ENCODE measurements at places on chromosomes 12 and 14. TPM values are rescaled to one million over a fixed set of nuclear protein-coding genes. Genes with fewer than 3 reads are reported as not detected.

TAS2R7 gene
- not detected for total RNA-seq

- DNase-seq = no peak
- no peak overlapping the region for H3K27ac ChIP-seq
- no peaks in the 10 kb centered on the region for H3K4me1 ChIP-seq
- H3K36me3 ChIP-seq = no peaks in the 10 kb centered on the region
Observed at GRCh38 chr12:92574051-92574783, 128.6 kb upstream of the PLEKHG7 start.

DNA sequence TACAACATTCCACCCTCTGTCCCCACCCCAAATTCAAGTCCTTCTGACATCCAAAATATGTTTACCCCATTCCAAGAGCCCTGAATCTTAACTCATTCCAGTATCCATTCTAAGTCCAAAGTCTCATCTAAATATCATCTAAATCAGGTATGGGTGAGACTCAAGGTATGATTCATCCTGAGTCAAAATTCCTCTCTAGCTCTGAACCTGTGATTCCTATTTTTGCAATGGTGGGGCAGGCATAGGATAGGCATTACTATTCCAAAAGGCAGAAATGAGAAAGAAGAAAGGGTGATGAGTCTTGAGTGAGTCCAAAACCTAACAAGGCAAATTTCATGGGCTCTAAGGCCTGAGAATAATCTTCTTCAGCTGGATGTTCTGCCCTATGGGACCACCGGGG, 140.3 kb upstream of the FAR2 start:
- H3K4me3 ChIP-seq = no peak overlapping the region
- no peak for DNase-seq
- H3K4me1 ChIP-seq = no peaks in the 10 kb centered on the region

- H3K4me1 ChIP-seq = peaks cover 73% of the 10 kb centered on the region
- H3K27ac ChIP-seq = peak overlapping the region; percentile 99
Observed at GRCh38 chr12:108804271-108804953, 53.0 kb downstream of the SSH1 start.

GRCh38 chr12:62291864-62292760, 31.9 kb downstream of the USP15 start:
- DNase-seq = no peak
- no peaks in the 10 kb centered on the region for H3K27me3 ChIP-seq
- H3K27ac ChIP-seq = no peak overlapping the region
- peaks cover 21% of the 10 kb centered on the region for H3K4me1 ChIP-seq
- peaks cover 39% of the 10 kb centered on the region for H3K36me3 ChIP-seq
- no peak overlapping the region for H3K4me3 ChIP-seq

- H3K36me3 ChIP-seq = no peaks in the 10 kb centered on the region
- no peak overlapping the region for H3K27ac ChIP-seq
- H3K4me3 ChIP-seq = no peak overlapping the region
- no peaks in the 10 kb centered on the region for H3K27me3 ChIP-seq
- no peak for DNase-seq
Observed at GRCh38 chr12:70508178-70508577, 129.1 kb downstream of the PTPRB start.

RPL10L gene
- not detected for total RNA-seq

- peaks cover 2% of the 10 kb centered on the region for H3K27me3 ChIP-seq
- H3K36me3 ChIP-seq = no peaks in the 10 kb centered on the region
- DNase-seq = no peak
Observed at GRCh38 chr14:91328313-91329050, 84.0 kb upstream of the GPR68 start.

DNA sequence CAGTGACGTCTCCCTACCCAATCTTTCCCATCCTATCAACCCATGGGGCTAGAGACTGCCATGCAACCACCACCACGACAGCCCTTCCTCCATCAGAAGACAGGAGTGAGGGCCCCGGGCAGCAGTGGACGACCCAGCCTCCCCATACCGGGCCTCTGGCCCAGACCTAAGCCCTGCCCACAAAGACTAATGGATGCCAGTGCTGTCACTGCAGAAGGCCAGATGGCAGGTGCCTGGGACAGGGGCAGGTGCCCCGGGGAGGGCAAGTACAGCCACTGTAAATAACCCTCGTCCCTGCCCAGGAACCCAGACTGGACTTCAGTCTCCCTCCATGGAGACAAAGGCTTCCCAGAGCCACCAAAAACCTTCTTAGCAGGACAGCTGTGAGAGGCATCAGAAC, 20.3 kb upstream of the HSPB8 start:
- no peak for DNase-seq
- no peak overlapping the region for H3K27ac ChIP-seq
- no peaks in the 10 kb centered on the region for H3K36me3 ChIP-seq

DNA sequence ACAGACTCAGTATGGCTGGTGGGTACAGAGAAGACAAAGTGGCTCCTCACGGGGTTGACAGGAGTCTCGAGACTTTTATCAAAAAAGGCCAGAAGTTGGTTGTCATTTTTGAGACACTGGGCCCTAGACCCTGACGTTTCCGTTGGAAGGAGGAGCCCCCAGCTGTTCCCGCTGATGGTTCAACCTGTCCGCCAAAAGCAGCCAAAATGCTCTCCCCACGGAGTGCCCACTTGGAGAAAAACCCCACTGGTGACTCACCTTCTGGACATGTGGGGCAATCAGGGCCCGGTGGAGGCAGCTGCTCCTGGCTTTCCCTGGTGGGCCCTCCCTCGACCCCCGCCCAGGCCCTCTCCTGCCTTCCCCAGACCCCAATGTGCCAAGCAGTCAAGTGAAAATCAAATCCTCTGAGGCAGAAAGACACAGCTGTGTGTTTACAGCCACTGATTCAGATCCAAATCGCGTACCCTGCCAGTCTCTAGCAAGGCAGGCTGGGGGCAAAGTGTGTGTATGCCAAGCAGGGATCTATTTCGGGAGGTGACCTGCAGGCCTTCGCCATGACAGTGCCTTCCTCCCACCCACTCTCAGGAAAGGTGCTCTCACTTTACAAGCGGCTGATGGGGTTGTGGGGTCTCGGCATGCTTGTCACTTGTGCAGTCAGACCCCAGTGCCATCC, 347.4 kb downstream of the DPF3 start:
- no peaks in the 10 kb centered on the region for H3K27me3 ChIP-seq
- H3K4me3 ChIP-seq = no peak overlapping the region
- H3K27ac ChIP-seq = no peak overlapping the region
- H3K4me1 ChIP-seq = peaks cover 23% of the 10 kb centered on the region
- no peaks in the 10 kb centered on the region for H3K36me3 ChIP-seq

CDK17 gene
- 33.8 TPM for total RNA-seq

CYP27B1 gene
- 1.7 TPM for total RNA-seq

NOVA1 gene
- 1.5 TPM for total RNA-seq

RAN gene
- 471 TPM for total RNA-seq

CLEC9A gene
- not detected for total RNA-seq

- no peaks in the 10 kb centered on the region for H3K27me3 ChIP-seq
- DNase-seq = peak; percentile 86
- peak overlapping the region; percentile 3 for H3K4me3 ChIP-seq
- peak overlapping the region; percentile 71 for H3K27ac ChIP-seq
Observed at GRCh38 chr12:64560396-64561301, 49.6 kb upstream of the RASSF3 start.

DNA sequence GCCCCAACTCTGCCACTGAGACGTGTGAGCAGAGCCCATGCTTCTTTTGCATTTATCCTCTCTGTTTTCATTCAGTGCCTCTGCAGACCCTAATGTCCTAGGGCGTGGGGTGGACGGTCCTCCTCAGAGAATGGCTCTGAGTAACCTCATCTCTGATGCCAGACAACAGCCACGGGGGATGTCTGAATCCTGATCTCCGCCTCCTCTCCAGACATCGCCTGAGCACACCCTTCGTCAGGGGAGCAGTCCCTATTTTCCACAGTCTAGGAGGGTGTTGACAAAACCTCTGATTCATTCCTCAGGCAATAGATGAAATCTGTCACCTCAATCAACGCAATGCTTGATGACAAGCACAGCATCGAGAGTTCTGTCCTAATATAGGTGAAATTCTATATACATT, 109.2 kb upstream of the DYRK2 start:
- H3K4me1 ChIP-seq = peaks cover 13% of the 10 kb centered on the region
- no peak for DNase-seq
- H3K4me3 ChIP-seq = no peak overlapping the region
- H3K27ac ChIP-seq = no peak overlapping the region

DNA sequence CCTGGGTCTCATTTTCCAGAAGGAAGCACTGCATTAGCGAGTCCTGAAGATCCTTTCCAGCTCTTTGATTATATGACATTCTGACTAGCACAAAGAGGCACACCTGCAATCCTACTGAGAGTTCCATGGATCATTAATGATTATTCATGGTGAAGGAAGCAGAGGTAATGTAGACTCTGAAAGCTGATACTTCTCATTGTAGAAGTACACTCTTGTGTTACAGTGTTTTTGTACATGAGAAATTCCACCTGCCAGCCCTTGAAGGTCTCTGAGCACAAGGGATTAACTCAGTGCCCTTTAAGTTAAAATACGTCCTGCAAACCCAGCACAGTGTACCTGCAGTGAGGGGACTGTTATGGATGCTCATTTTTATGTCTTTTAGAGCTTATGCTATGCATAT, 558.8 kb upstream of the FBXO33 start:
- H3K27me3 ChIP-seq = peaks cover 2% of the 10 kb centered on the region
- no peak overlapping the region for H3K27ac ChIP-seq
- no peak for DNase-seq
- H3K36me3 ChIP-seq = no peaks in the 10 kb centered on the region
- no peaks in the 10 kb centered on the region for H3K4me1 ChIP-seq
- no peak overlapping the region for H3K4me3 ChIP-seq

DNA sequence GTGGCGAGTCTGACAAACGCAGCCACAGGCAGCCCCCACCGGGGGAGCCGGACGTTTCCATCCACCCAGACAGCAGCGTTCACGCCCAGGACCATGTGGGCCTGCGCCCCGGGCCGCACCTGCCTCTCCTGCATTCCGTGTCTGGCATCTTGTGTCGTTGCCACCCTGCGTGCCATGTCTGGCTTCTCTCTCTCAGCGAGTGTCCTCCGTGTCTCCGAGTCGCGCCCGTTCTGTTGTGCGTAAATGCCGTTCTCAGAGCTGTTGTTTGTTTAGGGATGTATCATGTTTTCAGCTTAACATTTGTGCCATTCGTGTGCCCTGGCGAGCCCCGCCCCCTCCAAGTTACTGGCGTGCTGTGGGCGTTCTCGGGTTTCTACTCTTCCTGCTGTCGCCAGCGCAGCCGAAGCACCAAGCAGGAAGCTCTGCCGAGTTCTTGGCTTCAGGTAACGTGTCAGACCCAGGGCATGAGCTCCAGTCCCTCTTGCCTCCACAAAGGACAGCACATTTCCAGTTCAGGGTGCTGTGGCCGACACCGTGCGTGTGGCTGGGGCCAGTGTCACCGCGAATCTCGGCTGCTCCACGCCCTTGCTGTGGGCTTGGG, 34.6 kb downstream of the NOC4L start:
- no peak overlapping the region for H3K4me3 ChIP-seq
- no peak overlapping the region for H3K27ac ChIP-seq
- H3K27me3 ChIP-seq = peaks cover 43% of the 10 kb centered on the region
- no peaks in the 10 kb centered on the region for H3K36me3 ChIP-seq
- no peaks in the 10 kb centered on the region for H3K4me1 ChIP-seq
- no peak for DNase-seq

CIT gene
- 10.2 TPM for total RNA-seq

DNA sequence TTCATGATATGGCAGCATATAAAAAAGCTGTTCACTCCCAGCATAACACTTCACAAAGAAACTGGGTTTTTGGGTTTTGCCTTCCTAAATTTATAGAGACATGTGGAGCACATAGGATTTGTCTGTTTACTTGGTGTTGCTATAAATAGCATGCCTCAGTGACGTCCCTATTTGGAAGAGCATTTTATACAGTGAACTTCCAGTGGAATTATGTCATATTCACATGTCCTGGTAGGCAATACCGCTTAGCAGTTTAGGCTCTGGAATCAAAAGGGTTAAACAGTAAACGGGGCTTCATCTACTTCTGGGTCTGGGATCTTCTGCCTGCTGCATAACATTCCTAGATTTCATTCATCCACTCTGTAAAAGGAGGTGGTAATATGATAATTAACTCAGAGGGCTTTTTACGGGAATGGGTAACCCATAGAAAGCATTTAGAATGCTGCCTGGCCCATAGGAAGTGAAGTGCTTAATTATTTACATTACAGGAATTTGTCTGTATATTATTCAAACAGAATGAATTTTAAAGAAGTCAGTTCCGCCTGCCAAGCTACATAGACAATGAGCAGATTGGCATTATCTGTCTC, 396.1 kb downstream of the TMTC2 start:
- peaks cover 2% of the 10 kb centered on the region for H3K36me3 ChIP-seq
- no peak overlapping the region for H3K4me3 ChIP-seq
- H3K4me1 ChIP-seq = no peaks in the 10 kb centered on the region
- DNase-seq = no peak
- H3K27me3 ChIP-seq = no peaks in the 10 kb centered on the region

DNA sequence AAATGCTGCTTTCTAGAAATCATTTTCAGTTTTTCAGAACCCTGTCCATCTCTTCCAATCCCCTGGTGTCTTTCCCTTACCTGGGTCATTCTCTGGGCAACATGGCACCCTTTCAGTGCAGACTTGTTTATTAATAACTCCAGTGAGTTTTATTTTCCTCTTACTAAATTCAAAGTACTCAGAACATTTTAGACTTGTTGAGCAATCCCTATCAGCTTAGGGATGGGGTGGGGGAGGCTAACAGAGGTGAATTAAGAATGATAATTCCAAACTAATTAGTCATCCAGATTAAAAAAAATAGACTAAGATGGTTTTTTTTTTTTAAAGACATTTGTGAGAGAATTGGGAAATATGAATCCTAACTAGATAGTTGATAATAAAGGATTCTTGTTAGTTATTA, 10.7 kb downstream of the GPRC5A start:
- peaks cover 7% of the 10 kb centered on the region for H3K36me3 ChIP-seq
- no peaks in the 10 kb centered on the region for H3K27me3 ChIP-seq
- H3K27ac ChIP-seq = peak overlapping the region; percentile 80
- no peak for DNase-seq
- H3K4me1 ChIP-seq = peaks cover 43% of the 10 kb centered on the region

ABHD4 gene
- total RNA-seq = 74.1 TPM

DNA sequence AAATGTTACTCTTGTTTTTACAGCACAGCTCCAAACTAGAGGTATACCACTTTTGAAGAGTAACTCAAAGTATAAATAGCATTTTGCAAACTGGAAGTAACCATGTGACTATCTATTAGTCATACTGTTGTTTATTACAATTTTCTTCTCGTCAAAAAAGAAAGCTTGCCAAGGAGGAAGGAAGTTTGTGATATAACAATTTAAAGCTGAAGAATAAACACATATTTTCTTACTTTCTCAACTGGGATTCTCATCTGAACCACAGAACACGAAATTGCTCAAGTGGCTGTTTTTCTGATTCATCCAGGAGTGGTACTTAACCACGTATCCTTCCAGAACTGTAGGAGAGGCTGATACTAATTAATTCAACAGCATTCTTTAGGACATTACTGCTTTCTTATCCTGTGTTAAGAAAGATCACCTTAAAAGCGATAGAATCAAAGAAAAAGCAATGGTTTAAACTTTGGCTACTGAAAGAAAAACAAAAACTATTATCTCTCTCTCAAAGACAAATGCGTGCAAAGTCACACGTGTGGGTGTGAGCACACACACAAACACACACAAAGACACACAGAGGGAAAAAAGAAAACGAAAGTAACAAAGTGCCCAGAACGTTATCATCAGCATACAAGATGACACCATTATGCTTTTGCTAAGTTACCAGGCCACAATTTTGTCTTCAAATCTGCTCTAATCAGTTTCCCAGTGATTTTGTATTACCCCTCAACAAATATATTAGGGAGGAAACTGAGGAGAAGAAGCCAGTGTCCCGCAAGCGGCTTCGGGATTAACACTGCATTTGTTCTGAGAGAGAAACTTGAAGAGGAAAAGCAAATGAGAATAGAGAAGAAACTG, at the start of gene CLEC2B:
Gene CLEC2B, minus strand, starts transcription at position 48 of the 855 bp plus-strand sequence.
- H3K27ac ChIP-seq = no peak within 1 kb of the TSS
- peaks cover 4% of the 10 kb centered on the region for H3K4me1 ChIP-seq
- DNase-seq = no peak
- H3K36me3 ChIP-seq = no peaks in the 10 kb centered on the region
- H3K4me3 ChIP-seq = peak within 1 kb of the TSS; percentile 36
- peaks cover 3% of the 10 kb centered on the region for H3K27me3 ChIP-seq
